ENCODE measurements at places on chromosomes 16 and 17. TPM values are rescaled to one million over a fixed set of nuclear protein-coding genes. Genes with fewer than 3 reads are reported as not detected.

Gene PLK1
- 1.2 TPM for total RNA-seq

Gene ADAD2
- total RNA-seq: 0.83 TPM

Gene HSD17B1
- 0.75 TPM for total RNA-seq

Gene ERI2
- total RNA-seq: 14.1 TPM

Gene COG1
- 19.2 TPM for total RNA-seq

Gene NGFR
- 31.6 TPM for total RNA-seq

Gene CX3CL1
- 32.5 TPM for total RNA-seq

Gene PIGW
- total RNA-seq: 3.4 TPM

Gene PRSS22
- not detected for total RNA-seq
